ENCODE measurements at places on chromosomes 11 and 22.

DNA sequence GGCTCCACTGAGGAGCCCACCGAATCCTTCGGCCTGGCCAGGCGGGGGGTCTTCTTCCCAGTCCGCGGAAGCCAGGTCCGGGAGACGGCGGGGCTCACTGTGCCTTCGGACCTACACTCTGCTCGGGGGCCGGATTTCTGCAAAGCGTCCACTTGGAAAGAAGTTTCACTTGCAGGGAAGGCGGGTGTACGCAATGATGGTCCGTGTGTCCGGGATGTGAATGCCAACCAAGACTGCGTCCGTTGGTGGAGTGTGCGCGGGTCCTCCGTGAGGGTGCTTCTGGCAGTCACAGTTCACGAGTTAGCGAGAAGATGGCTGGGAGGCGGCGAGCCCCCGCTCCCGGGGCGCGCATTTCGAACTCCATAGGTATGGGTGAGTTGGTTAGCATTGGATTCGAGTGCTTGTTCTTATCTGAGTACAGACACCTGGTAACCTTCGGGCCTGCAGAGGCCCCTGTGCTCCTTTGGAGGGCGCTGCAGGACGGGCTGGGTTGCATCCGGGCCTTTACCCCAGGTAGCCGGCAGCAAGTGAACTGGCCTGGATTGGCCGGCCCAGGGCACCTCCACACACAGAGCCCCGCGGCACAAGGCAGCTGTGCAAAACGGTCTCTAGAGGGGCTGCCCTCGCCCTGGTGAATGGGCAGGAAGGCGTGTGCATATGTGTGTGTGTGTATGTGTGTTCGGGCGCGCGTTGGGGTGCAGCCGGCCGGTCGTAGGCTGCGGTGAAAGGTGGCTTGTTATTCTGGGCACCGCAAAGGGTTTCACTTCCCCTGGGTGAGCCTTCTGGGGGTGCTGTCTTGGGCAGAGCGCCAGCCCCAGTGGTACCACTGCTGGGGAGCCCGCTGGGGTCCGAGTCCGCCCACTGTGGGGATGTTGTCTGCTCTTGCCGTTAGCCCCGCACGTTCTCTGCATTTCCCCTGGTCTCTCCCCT lies 13.3 kb upstream of the CYP2R1 start:
- H3K4me1 ChIP-seq: peaks cover 53% of the 10 kb centered on the region
- peak overlapping the region; percentile 93 for H3K27ac ChIP-seq
- no peaks in the 10 kb centered on the region for H3K36me3 ChIP-seq
- peak overlapping the region; percentile 96 for H3K4me3 ChIP-seq
- no peaks in the 10 kb centered on the region for H3K27me3 ChIP-seq
- peak; percentile 94 for DNase-seq

DNA sequence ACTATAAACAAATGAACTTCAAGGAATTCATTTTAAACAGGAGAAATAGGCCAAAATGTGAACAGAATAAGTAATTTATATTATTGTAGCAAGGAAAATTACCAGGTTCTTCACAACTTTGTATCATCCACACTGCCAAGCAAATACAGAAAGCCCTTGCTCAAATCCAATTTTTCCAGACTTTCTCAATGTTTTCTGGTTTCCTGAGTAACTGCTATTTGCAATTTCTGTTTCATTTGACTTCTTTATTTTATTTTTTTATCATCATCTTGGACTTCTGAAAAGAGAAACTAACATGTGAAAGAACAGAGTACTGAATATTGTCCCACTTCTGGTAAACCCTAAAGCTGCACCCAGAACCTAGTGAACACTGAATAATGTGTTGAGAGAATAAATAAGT lies 61.0 kb downstream of the SLC1A2 start:
- DNase-seq: no peak
- H3K27ac ChIP-seq: no peak overlapping the region
- H3K4me3 ChIP-seq: no peak overlapping the region
- peaks cover 5% of the 10 kb centered on the region for H3K4me1 ChIP-seq
- H3K36me3 ChIP-seq: no peaks in the 10 kb centered on the region
- peaks cover 7% of the 10 kb centered on the region for H3K27me3 ChIP-seq

DNA sequence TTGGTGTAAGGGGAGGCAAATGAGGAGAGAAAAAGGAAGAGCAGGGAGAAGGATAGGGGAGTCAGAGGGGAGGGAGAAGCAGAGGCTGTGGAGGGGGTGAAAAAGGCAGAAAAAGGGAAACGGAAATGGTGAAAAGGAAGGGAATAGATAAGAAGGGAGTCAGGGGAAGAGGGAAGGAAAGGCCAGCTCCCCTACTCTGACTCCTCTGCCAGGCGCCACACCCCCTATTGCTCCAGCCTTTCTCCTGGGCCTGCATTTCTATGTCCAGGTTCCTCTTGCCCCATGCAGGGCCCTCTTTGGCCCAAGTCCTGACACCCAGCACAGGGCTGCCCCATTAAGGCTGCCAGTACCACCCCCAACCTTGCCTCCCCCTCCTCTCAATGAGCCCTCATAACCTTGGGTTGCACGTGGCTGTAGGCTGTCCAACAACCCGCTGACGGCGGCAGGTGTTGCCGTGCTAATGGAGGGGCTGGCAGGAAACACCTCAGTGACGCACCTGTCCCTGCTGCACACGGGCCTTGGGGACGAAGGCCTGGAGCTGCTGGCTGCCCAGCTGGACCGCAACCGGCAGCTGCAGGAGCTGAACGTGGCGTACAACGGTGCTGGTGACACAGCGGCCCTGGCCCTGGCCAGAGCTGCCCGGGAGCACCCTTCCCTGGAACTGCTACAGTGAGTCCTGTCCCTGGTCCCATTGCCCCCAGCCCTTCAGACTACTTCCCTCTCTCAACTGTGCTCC lies 3.4 kb upstream of the NHERF4 start:
- no peak overlapping the region for H3K27ac ChIP-seq
- peaks cover 22% of the 10 kb centered on the region for H3K36me3 ChIP-seq
- no peak for DNase-seq
- no peak overlapping the region for H3K4me3 ChIP-seq

DNA sequence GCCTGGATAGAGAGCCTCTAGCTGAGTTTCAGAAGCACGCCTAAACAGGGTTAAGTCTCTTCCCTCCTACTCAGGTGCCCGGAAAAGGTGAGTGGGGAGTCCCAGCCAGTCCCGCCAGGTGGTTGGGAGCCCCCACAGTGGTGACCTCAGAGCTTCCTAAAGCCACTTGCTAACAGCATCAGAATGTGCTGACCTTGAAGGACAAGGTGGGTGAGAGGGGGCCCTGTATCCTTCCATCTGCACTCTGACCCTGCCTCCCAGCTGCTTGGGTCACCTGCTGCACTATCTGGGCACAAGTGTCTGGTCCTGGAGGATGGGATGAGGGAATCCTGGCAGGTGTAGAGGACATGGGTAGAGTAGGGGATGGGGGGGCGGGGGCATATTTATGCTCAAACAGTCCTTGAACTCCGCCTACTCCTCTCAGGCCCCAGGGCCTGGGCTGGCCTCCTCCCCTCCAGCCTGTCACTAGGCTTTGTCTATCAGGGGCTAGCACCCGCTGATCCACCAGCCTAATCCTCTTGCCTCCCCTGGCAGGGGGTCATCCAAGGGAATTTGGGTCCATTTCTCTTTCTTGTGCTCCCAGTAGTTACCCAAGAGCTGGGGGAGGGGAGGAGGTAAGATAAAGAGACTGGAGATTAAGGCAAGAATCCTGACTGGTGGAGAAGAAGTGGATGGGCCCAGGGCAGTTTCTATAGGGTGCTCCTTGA lies 3.4 kb downstream of the USP2 start:
- no peak for DNase-seq
- H3K27me3 ChIP-seq: peaks cover 6% of the 10 kb centered on the region
- H3K4me3 ChIP-seq: no peak overlapping the region

DNA sequence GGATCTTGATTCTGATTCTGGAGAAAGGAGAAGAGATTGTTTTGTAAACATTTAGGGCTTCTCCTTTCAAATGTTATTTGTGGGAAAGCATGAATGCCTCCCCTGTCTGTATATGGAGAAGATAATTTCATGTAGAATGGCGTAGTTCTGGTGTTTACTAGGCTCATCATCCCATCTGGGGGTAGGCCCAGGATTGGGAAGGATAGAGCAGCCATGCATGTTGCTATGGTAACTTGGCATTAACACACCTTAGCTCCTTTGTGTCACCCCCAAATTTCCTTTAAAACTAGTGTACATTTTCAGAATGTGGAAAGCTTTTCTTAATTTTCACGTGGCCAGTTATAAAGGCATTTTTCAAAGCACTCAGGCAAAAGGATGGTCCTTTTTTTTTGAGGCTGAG lies 57.5 kb upstream of the EED start:
- no peak overlapping the region for H3K4me3 ChIP-seq
- no peak overlapping the region for H3K27ac ChIP-seq
- H3K4me1 ChIP-seq: peaks cover 15% of the 10 kb centered on the region
- peaks cover 2% of the 10 kb centered on the region for H3K36me3 ChIP-seq

DNA sequence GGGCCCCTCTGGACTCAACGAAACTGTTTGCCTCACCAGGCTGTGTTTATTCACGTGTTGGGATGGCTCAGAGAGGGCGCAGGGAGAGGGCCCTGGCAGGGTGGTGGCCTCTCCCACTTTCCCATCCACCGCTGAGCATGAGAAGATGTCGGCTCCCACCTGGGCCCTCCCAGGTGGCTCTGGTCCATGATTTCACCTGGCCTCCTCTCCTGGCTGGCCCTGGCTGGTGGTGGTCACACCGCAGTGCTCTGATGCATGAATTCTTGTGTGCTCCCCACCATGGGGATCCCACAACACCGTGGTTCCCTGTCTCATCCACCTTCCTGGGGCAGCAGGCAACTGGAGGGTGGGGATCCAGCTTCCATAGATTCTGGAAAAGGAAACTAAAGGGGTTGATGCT lies 13.4 kb downstream of the RTL6 start:
- no peak overlapping the region for H3K4me3 ChIP-seq
- H3K36me3 ChIP-seq: no peaks in the 10 kb centered on the region
- peaks cover 1% of the 10 kb centered on the region for H3K4me1 ChIP-seq
- no peak for DNase-seq

- DNase-seq: no peak
- H3K4me3 ChIP-seq: no peak overlapping the region
- no peaks in the 10 kb centered on the region for H3K4me1 ChIP-seq
- H3K36me3 ChIP-seq: no peaks in the 10 kb centered on the region
- H3K27me3 ChIP-seq: no peaks in the 10 kb centered on the region
Measured at GRCh38 chr22:34722901-34723300, 343.1 kb upstream of the ISX start.

GRCh38 chr22:49574205-49574880 lies 253.3 kb downstream of the BRD1 start:
- H3K36me3 ChIP-seq: peaks cover under 1% of the 10 kb centered on the region
- H3K4me1 ChIP-seq: no peaks in the 10 kb centered on the region
- H3K27me3 ChIP-seq: no peaks in the 10 kb centered on the region
- no peak overlapping the region for H3K4me3 ChIP-seq

DNA sequence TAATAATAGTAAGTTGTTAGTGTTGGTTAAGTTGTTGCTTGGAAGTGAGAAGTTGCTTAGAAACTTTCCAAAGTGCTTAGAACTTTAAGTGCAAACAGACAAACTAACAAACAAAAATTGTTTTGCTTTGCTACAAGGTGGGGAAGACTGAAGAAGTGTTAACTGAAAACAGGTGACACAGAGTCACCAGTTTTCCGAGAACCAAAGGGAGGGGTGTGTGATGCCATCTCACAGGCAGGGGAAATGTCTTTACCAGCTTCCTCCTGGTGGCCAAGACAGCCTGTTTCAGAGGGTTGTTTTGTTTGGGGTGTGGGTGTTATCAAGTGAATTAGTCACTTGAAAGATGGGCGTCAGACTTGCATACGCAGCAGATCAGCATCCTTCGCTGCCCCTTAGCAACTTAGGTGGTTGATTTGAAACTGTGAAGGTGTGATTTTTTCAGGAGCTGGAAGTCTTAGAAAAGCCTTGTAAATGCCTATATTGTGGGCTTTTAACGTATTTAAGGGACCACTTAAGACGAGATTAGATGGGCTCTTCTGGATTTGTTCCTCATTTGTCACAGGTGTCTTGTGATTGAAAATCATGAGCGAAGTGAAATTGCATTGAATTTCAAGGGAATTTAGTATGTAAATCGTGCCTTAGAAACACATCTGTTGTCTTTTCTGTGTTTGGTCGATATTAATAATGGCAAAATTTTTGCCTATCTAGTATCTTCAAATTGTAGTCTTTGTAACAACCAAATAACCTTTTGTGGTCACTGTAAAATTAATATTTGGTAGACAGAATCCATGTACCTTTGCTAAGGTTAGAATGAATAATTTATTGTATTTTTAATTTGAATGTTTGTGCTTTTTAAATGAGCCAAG lies 2.7 kb downstream of the NEAT1 start:
- H3K4me3 ChIP-seq: peak overlapping the region; percentile 100
- peak overlapping the region; percentile 100 for H3K27ac ChIP-seq
- peaks cover 67% of the 10 kb centered on the region for H3K36me3 ChIP-seq

GRCh38 chr11:131025020-131025419 lies 108.7 kb upstream of the SNX19 start:
- H3K27me3 ChIP-seq: no peaks in the 10 kb centered on the region
- DNase-seq: no peak

DNA sequence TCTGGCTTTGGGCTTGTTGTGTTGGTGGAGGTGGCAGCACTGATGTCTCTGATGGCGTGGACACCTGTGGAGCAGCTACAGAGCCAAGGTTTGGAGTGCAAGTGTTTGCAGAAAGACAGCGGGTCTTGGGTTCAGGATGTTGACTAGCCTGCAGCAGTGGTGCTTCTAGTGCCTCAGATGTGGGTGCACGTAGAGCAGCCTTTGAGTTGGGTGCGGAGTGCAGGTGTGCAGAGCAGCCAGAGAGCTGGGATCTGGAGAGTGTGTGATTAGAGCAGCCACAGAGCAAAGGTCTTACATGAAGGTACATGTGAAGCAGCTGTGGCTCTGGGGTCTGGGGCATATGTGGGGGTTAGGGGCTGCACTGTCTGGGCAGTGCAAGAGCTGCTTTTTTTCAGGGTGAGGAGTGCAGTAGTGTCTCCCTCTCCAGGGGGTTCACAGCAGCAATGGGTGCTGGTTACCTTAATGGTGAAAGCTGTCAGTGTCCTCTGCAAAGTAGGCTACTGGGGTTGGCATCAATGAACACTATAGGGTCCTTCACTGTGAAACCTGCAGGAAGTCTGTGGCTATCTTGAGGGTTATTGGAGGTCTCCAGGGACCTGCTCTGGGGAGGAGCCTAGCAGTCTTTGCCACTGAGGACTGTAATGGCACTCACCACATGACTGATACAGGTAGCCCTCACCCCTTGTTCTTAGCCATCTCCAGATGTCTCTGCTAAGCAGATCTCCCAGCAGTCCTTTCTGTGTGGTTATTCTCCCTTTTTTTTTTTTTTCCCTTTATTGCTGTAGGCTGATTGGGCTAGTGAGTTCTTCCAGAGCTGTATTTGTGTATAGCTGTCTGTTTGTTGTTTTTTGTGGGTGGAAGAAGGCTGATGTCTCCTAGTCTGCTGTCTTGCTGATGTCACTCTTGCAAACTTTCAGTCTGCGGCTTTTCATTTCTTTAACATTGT lies 14.3 kb downstream of the BIRC2 start:
- H3K36me3 ChIP-seq: peaks cover 76% of the 10 kb centered on the region
- peak; percentile 82 for DNase-seq
- H3K4me3 ChIP-seq: peak overlapping the region; percentile 70
- H3K27me3 ChIP-seq: no peaks in the 10 kb centered on the region
- H3K4me1 ChIP-seq: peaks cover 36% of the 10 kb centered on the region

DNA sequence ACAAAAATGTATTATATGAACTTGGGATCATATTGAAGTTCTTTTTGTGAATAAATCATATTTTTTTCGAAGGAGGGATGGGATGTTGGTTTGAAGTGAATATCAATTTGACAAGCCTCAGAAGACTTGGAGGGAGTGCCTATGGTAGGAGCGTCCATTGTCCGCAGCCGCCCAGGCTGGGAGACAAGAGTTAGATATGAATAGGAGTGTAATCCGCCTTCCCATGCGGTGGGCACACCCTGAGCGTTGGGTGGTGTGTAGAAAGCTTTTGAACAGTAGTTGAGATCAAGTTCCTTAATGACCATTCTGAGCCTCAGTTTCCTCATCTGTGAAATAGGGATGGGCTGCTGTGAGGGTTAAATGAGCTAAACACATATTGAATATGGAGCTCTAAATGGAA lies 7.0 kb downstream of the CD82 start:
- peak overlapping the region; percentile 80 for H3K4me3 ChIP-seq
- peaks cover 86% of the 10 kb centered on the region for H3K36me3 ChIP-seq
- H3K4me1 ChIP-seq: peaks cover 90% of the 10 kb centered on the region
